ENCODE measurements at places on chromosomes 3 and 15.

GRCh38 chr3:149476225-149476624 lies 1.7 kb downstream of the TM4SF4 start:
- no peak for ATAC-seq

GRCh38 chr3:187810021-187810446 lies 64.8 kb upstream of the BCL6 start:
- ATAC-seq: no peak

GRCh38 chr3:140203510-140203909 lies 268.5 kb downstream of the CLSTN2 start:
- no peak for ATAC-seq

GRCh38 chr3:72353236-72354128 lies 494.8 kb downstream of the SHQ1 start:
- ATAC-seq: no peak

- no peak for ATAC-seq
Measured at GRCh38 chr3:178308771-178309170, 227.5 kb upstream of the KCNMB2 start.

- no peak for ATAC-seq
Measured at GRCh38 chr3:12489832-12490231, 5.6 kb downstream of the TSEN2 start.

GRCh38 chr15:93703092-93703739 lies 528.1 kb upstream of the MCTP2 start:
- no peak for ATAC-seq

- peak; percentile 80 for ATAC-seq
Measured at GRCh38 chr15:80031841-80032240, 27.6 kb upstream of the ZFAND6 start.

- ATAC-seq: no peak
Measured at GRCh38 chr3:42117175-42118008, 26.2 kb downstream of the TRAK1 start.

DNA sequence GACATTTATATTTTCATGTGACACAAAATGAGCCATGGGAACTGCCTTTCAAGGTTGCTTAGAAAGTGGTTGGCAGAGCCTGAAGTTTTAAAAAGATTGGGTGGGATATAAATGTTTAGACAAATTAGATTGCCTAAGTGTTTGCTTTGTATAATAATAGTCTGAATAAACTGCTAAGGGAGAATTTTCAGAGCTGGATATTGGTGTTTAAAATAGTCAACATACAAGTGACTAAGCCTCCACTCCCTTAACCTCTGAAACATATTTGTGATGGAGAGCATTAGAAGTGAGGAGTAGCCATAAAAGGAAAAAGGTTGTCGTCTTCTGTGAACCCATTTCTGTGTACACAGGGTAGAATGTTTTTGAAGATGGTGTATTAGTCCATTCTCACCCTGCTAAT lies 201.6 kb downstream of the THSD4 start:
- ATAC-seq: no peak

DNA sequence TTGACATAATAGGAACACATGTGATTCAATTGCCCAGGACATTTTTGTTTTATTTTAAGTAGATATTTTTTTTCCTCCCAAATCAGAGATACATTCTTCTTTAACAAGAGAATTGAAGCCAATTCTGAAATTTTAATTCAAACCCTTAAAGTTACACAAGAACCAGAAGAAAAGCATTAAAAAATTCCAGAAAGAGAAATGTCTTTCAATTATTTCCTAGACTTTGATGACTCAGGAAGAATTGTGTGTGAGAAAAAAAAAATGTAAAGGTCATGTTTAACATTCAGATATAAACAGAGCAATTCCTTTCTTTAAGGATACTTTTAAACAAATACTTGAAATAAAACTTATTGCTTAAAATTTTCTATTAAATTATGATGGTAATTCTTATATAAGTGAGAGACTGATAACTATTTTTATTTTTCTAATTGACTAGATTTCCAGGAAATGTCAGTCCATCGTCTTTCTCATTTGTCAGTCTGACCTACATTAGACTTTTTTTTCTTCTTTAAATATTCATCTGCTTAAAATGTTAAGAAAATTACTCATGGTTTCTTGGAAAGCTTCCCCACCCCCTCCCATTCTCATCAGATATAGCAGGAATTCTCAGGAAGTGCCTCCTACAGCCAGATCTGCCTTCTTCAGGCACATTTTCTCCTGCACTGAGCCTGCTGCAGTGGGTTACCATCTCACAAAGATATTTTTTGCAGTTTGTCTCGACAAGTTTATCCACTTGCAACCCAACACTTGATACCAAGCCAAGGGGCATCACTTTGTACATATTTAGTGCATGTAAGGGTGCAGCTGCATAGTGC lies 261.8 kb upstream of the CBLB start:
- ATAC-seq: no peak

DNA sequence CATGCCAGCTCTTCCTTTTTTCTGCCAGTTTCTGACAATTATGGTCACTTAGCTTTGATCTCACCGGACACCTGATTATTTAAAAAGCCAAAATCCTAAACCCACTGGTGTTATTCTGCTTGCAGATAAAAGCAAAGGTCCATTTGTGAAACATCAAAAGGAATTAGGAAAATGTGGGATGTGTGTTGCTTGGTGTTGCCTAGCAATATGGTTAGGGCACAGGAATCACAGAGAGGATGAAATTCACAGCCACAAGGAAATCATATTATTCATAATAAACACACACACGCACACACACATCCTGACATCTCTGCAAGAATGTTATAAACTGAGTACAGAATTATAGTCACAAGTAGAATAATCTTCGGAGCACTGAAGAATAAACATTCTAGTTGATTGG lies 89.3 kb upstream of the BHLHE40 start:
- no peak for ATAC-seq

DNA sequence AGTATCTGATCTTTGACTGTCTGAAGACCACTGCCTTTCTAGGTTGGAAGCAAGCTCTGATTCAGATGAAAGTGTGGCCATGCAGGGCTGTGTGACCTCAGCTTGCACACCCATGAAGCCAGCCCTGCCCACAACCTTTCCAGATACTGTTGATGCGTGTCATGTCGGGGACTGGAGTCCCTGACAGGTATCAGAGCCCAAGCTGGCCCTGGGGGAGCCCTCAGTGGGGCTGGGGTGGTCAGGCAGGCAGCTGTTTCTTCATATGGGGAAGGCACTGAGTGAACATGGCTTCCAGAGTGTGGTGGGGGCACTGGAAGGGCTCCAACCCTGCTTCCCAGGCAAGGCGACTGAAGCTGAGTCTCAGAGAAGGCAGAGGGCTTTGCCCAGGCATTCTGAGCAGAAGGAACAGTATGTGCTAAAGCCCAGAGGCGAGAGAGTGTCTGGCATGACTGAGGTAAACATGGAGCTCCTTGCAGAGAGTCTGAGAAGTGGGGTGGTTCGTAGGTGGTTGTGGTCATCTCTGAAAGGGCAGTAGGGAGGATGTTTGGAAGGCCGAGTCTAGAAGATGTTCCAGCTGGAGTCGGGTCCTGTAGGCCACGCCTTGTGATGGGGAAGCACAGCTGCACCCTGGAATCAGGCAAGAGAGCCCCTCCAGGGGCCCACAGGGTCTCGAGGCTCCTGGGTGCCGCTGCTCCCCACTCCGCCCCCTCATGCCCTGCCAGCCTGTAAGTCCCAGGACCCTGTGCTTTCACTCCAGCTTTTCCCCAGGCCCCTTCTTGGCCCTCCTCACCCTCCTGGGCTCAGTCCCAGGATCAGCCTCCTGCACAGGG lies 122.2 kb downstream of the EEFSEC start:
- ATAC-seq: no peak

DNA sequence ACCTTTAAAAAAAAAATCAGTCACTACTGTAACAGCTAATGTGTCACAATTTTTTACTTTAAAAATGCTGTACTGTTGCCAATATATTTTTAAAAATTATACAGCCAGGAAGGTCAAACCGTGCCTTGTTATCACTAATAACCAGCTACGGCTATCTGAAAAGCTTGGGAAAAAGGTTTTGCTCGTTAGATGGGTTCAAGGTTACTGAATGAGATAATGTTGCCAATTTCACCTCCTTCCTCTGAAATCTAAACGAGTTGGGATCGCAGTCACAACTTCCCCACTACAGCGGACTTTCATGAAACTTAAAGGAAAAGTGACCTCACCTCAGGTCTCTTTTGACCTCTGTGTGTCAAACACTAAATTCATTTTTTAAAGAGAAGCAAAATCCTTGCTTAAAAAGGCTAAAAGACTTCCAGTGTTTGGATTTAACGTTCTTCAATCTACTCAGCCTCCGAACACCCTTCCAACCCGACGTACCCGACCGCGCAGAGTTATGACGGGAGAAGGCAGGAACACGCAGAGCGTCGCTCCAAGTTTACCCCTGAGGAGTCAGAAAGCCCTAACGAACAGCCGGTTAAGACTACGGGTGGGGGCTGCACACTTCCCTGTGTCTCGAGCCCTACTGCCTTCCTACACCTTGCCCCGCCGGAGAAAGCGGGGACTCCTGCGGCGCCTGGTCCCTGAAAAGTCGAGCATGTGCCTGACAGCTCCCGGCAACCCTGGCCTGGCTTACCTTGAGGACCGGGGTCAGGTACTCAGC lies 860 bp downstream of the ATG3 start:
- ATAC-seq: peak; percentile 46

GRCh38 chr15:93331545-93332167 lies 242.6 kb upstream of the RGMA start:
- ATAC-seq: no peak

GRCh38 chr3:127214975-127215374 lies 22.0 kb downstream of the PRR23E start:
- no peak for ATAC-seq

GRCh38 chr15:26087881-26088280 lies 224.8 kb upstream of the ATP10A start:
- ATAC-seq: no peak

DNA sequence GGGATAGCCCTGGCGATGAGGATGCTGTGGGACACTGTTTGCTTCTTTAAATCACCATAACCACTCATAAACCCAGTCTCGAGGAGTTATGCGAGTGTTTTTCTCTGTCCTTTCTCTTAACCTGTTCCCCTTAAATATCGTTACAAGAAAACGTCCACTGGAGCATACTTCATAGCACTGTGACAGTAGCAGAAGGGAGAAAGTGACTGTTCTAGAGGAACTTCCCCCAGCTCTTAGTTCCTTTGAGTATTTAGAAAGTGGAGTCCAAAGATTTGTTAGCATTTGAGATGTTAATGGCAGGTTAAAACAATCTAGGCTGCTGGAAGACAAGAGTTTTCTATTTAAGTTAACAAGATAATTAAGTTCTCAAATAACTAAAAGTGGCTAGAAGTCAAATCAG lies 142.0 kb downstream of the GADL1 start:
- ATAC-seq: no peak

- no peak for ATAC-seq
Measured at GRCh38 chr15:58527573-58528187, 95.9 kb downstream of the LIPC start.

DNA sequence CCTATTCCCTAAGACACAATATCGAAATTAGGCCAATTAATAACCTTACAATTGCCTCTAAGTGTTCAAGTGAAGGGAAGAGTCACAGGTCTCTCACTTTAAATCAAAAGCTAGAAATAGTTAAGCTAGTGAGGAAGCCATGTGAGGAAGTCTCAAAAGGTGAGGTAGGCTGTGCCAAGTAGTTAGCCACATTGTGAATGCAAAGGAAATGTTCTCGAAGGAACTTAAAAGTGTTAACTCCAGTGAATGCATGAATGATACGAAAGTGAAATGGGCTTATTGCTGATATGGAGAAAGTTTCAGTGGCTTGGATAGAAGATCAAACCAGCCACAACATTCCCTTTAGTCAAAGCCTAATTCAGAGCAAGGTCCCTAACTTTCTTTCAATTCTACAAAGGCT lies 59.1 kb downstream of the KLF13 start:
- no peak for ATAC-seq

DNA sequence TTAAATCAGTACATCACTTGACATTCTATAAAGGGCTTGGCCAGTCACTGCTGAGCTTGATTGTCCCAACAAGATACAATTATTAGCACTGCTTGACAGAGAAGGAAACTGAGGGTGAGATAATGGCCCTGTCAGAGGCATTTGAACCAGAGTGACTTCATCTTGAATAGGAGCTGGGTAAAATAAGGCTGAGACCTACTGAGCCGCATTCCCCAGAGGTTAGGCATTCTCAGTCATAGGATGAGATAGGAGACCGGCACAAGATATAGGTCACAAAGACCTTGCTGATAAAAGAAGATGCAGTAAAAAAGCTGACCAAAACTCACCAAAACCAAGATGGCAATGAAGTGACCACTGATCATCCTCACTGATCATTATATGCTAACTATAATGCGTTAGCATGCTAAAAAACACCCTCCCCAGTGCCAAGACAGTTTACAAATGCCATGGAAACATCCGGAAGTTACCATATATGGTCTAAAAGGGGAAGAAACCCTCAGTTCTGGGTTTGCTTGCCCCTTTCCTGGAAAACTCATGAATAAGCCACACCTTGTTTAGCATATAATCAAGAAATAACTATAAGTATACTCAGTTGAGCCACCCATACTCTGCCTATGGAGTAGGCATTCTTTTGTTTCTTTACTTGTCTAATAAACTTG lies 239.1 kb upstream of the SETMAR start:
- no peak for ATAC-seq

DNA sequence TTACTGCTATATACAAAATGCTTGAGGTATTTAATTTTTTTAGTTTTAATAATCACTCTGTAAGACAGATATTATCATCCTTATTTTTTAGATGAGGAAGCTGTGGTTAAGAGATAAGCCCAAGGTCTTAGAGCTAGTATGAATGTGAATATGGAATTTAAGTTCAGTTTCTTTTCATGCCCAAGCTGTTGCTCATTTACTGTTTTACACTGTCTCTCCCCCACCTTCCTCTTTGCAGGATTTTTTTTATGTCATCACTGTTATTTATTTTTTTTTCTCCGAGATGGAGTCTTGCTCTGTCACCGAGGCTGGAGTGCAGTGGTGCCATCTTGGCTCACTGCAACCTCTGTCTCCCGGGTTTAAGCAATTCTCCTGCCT lies 22.5 kb downstream of the MAP2K5 start:
- peak; percentile 45 for ATAC-seq

GRCh38 chr15:27870320-27870719 lies 228.8 kb downstream of the OCA2 start:
- no peak for ATAC-seq

GRCh38 chr3:43013743-43014155 lies 34.6 kb downstream of the GASK1A start:
- ATAC-seq: no peak

GRCh38 chr3:158768361-158768787 lies 33.5 kb upstream of the MFSD1 start:
- ATAC-seq: no peak

GRCh38 chr15:78808550-78808949 lies 2.7 kb downstream of the ADAMTS7 start:
- no peak for ATAC-seq

DNA sequence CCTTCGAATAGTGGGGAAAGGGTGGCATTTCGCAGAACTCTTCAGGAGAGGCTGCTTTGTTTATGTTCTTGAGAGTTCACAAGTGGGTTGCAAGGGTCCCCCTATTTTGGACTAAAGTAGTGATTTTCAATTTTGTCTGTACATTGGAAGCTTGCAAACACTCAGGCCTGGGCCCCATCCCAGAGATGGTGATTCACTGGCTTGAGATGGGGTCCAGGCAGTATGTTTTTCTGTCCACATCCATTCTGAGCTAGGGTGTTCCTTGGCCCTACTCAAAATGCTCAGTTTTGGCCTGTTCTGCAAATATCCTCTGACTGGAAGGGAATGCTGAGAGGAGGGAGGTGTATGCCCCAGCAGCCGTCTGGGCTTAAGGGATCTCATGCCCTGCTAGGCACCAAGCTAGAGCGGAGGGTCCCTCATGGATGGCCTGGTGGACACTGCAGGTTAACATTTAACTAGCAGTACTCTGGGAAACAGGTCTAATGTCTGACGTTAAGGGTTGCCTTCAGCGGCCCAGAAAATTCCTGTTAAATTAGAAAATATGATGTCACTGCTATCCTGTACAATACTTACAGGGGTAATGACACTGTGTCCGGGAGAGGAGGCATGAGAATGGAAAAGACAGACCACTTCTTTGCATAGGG lies 181.4 kb downstream of the OPA1 start:
- no peak for ATAC-seq
